Stimulated activated CD8-positive, alpha-beta memory T cell treated with anti-CD3 and anti-CD28 coated beads, Interleukin-4, amount 100 ng/mL, for 24 hours (primary cell): ENCODE measurements at places on chromosomes 5 and 9.

- DNase-seq = no peak
Measured at GRCh38 chr5:137282216-137282615, 216.9 kb downstream of the SPOCK1 start.

GRCh38 chr5:14768508-14769365 lies 102.8 kb downstream of the ANKH start:
- DNase-seq = no peak

DNA sequence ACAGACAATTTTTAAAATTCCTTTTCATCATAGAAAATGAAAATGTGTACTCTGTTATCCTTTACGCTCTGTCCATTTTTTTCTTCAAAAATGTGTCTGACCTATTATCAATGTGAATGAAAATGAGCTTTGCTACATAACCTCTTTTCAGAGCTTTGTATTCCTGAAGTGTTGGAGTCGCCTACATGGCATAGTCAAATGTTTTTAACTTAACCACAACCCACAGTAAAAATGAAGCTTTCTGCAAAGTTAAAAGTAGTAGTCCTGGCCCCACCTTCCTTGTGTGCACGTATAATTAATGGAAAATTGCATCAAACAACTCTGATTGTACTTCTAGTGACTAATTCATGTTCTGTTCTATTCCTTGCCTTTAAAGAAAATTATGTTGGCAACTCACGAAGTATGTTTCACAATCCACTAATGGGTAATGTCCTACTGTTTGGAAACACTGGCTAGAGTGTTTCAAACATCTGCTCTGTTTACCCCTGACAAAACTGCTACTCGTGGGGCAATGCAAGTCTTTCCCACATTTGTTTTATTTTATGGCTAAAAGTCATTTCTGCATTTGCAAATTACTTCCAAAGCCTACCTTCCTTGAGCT lies 18.6 kb upstream of the PSAT1 start:
- no peak for DNase-seq

- no peak for DNase-seq
Measured at GRCh38 chr5:170442921-170443320, 53.8 kb upstream of the KCNMB1 start.

GRCh38 chr9:125690679-125691078 lies 16.3 kb downstream of the MAPKAP1 start:
- DNase-seq = no peak

DNA sequence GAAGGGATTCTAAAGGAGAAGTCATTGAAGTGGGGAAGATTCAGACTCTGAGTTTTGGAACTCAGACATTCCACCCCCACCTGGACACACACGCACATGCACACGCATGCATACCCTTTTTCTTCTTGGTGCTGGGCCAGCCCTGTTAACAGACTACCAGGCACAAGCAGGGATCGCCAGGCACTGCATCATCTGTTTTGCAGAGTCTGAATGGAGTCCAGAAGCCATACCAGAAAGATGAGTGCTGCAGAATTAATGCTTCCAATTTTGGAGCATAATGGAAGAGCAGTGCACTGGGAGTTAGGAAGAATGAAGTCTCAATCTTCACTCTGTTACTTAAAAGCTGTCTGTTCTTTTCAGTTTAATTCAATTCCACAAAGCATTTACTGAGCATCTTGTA lies 95.5 kb downstream of the PDE8B start:
- DNase-seq = no peak

DNA sequence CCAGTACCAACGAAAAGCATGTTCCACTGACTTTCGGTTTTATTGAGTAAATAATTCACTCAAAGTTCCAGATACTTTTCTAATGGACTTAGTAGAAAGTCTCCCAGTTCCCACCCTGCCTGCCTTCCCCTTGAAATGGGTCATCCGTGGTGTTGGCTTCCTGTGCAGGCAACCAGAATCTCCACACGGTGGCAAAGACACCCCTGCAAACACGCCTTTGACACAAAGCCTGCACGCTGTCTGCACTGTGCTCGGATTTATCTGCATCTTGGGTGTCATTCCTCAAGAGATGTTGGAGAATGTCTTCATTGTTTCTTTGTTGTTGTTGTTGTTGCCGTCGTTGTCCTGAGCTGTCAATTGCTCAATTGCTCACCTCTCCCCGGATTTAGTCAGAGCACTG lies 150.0 kb upstream of the IRX2 start:
- DNase-seq = no peak

GRCh38 chr9:133128152-133128551 lies 7.1 kb upstream of the RALGDS start:
- DNase-seq = no peak

GRCh38 chr9:78713614-78714405 lies 416.9 kb downstream of the PSAT1 start:
- no peak for DNase-seq
